ENCODE measurements at places on chromosomes 13 and 19.
A peak's percentile ranks its signal among the peaks of the same experiment; 100 is the strongest.

GRCh38 chr13:67961331-67961730 lies 731.2 kb upstream of the PCDH9 start:
- DNase-seq = no peak

- DNase-seq = peak; percentile 74
Measured at GRCh38 chr19:49889687-49890348, 6.9 kb downstream of the IL4I1 start.

- DNase-seq = peak; percentile 22
Measured at GRCh38 chr19:4067396-4068046, 822 bp upstream of the ZBTB7A start.

- peak; percentile 61 for DNase-seq
Measured at GRCh38 chr13:51342706-51343105, 3.2 kb downstream of the SERPINE3 start.

GRCh38 chr13:21069561-21070004 lies 8.2 kb upstream of the LATS2 start:
- peak; percentile 97 for DNase-seq

GRCh38 chr13:101210774-101211173 lies 205.5 kb downstream of the NALCN start:
- peak; percentile 40 for DNase-seq

GRCh38 chr13:96994017-96994857 lies at the start of gene OXGR1:
TSS of gene OXGR1 (minus strand) at chr13:96994476. CDS start at chr13:96987759, 6,717 bp downstream.
- DNase-seq = no peak

- DNase-seq = peak; percentile 68
Measured at GRCh38 chr13:66574606-66575005, 655.5 kb downstream of the PCDH9 start.

- no peak for DNase-seq
Measured at GRCh38 chr19:38433268-38433733, at the start of gene RYR1. TSS of gene RYR1 (plus strand) at chr19:38433691. CDS start at chr19:38433830, 139 bp downstream.

- DNase-seq = peak; percentile 10
Measured at GRCh38 chr19:46546194-46546896, 50.7 kb upstream of the PNMA8B start.

- no peak for DNase-seq
Measured at GRCh38 chr13:97280478-97280877, 58.3 kb downstream of the MBNL2 start.

DNA sequence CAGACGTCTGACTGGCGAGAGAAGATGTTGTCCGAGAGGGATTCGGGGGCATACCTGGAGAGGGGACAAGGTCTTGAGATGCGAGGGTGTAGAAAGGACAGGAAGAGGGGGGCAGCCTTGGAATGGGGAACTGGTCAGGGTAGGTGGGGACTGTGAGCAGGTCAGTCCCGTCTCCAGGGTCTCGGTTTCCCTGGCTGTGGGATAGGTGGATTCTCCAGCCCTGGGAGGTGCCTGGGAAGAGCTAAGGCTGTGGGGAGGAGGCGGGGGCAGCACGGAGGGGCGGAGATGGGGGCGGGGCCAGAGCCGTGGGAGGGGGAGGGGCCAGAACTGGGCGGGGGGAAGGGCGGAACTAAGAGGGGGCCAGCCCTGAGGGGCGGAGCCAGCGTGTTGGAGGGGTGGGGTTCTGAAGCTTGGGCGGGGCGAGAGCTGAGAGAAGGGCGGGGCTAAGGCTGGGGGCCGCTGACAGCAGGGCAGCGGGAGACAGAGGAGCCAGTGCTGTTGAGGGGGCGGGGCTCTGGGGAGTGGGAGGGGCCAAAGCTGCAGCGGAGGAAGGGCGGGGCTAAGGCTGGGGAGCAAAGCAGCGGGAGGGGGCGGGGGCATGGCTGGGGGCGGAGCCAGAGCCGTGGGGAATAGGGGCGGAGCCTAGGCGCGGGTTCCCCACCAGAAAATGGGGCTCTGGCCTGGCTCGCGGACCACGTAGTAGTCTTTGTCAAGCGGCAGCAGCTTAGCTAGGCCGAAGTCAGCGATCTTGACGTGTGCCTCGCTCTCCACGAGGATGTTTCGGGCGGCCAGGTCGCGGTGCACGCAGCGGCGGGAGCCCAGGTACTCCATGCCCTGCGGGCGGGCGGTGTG lies 9.5 kb upstream of the INSL3 start:
- peak; percentile 82 for DNase-seq

DNA sequence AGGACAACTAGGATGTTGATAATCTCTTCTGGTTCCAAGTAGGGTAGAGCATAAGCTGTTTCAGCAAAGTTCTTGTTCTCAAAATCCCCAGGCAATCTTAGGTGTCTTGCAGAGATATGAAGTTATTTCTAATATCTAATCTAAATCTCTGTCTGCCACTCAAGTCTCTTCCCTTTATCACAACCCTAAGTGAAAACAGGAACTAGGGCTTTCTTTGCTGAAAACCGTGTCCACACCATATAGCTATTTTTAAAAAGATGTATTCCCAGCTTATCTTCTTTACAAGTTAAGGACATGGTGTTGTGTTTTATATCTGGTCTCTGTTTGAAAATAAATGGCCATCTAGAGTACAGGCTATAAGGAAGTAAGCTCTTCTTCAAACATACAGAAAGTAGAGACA lies 11.3 kb upstream of the RNASEH2B start:
- no peak for DNase-seq

DNA sequence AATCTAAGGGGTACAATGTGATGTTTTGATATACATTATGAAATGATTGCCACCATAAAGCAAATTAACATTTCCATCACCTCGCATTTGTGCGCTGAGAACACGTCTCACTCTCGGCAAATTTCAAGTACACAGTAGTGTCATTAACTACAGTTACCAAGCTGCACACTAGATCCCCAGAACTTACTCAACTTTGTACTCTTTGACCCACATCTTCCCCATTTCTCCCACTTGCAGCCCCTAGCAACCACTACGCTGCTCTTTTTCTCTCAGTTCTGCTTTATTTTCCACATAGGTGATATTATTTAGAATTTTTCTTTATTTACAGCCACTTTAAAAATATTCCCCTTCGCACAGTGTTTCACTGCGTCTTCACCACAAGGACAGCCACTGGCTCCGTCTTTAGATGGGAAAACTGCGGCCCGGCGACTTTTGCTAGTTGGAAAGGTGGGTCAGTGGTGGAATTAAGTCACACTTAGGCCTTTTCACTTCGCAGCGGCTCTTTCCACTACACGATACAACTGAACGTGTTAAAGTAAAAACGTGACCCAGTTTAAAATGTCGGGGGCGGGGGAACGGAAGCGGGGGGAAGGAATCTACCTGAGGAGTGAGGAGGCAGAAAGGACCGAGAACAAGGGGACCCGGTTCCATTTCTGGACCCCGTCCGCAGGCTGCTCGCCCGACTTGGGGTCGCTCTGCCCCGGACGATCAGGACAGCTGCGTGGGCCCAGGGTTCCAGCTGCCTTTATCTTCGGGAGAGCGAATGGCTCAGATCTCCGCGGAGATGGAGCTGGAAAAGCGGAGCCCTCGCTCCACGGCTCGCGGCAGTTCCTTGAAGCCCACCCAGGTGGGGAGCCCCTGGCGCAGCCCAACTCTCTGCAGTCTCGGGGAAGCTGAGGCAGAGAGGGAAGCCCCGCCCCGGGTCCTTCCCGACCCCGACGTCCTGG lies 486.1 kb downstream of the UQCRFS1 start:
- DNase-seq = no peak

GRCh38 chr19:52366414-52366824 lies 3.3 kb upstream of the ZNF880 start:
- no peak for DNase-seq

- DNase-seq = no peak
Measured at GRCh38 chr19:18029617-18030338, 21.8 kb downstream of the ARRDC2 start.

DNA sequence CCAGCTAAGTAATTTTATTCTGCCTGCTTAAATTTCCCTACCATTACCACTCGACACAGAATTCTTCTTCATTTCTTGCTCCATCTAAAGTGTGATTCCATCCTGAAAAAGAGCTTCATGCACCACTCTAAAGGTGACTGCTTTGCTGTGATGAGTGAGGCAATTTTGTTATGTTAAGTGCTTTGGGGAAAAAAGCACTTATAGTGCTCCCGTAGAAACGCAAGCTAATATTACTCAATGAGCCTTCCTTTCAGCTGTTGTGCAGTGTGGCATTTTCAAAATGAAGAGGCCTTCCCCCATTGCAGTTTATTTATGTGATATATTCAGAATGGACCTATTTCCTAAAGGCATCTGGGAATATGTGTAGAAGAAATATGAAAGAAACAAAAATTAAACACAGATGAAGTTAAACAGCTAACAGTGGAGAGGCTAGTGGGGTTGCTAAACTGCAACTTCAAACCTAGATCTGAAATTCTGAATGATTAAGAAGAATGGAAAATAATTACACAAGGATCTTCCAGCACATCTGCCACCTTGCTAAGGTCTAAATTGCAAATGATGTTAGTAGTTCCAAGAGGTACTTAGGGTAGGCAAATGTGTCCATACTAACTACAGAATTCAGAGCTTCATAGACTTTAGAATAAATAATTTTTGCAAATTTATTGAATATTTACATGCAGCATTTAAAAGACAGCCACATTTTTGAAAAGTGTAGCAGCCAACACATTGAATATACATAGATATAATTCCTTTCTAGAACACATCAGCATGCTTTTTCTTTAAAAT lies 211.7 kb downstream of the DCT start:
- no peak for DNase-seq

DNA sequence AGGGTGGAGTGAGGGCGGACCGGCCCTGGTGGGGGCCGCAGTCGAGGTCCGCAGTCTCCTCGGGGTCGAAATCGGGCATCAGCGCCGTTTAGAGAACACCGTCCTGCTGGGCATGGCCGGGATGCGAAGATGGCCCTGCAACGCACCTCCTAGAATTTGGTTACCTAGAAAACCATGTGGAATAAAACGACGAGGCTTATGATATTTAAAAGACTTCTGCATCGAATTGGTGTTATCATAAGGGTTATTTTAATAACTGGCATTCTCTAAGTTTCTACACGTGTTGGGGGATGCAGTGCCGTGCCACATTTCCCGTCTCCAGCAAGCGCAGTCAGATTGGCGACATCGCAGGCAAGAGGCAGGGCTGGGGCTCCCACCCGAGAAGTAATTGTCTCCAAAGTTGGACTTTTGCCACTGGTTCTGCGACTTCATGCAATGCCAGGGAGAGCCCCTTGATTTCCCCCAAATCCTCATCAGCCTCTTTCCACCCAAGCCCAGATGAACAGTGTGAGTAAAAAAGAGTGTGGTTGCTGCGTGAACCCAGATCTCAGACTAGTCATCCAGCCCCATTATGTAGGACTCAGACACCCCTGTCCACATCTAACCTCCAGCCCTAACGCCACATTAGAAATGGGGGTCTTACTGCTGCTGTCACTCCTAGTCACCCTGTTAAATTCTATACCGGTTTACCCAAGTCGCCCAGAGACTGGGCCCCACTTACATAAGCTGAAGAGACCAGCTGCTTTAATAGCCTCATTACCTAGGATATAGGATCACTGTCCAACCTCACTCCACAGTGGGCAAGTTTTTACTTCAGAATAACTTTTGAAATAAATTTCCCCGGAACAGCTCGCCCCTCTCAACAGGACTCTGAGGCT lies 571 bp upstream of the DHRS12 start:
- DNase-seq = no peak

DNA sequence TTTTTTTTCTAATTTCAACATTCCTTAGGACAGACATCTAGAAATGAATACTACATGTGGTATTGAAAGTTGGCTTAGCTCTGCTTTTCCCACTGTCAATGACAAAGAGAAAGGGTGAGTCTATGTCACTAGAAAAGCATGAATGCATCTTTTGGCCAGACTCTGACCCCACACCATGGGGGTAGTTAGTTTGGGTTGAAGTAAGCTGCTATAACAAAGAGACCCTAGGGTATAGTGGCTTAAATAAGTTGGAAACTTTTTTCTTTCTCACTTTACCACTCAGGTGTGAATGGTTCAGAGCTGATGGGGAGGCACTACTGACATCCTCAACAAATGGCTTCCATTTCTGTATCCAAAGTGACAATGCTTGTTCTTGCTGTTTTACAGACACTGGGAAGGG lies 161.5 kb downstream of the DLEU7 start:
- peak; percentile 50 for DNase-seq

DNA sequence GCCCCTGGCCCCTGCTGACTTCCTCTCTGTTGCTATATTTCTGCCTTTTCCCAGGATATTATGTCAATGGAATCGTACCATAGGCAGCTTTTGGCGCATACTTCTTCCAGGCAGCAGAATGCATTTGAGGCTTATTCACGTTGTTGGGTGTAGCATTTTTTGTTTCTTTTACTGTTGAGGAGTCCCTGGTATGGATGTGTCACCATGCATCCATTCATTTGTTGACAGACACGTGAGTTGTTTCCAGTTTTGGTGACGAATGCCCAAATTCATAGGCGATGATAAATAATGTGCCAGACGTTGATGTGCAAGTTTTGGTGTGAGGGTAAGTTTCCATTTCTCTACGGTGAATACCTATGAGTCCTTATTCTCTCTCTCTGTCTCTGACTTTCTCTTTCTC lies 5.0 kb downstream of the NFILZ start:
- peak; percentile 93 for DNase-seq

DNA sequence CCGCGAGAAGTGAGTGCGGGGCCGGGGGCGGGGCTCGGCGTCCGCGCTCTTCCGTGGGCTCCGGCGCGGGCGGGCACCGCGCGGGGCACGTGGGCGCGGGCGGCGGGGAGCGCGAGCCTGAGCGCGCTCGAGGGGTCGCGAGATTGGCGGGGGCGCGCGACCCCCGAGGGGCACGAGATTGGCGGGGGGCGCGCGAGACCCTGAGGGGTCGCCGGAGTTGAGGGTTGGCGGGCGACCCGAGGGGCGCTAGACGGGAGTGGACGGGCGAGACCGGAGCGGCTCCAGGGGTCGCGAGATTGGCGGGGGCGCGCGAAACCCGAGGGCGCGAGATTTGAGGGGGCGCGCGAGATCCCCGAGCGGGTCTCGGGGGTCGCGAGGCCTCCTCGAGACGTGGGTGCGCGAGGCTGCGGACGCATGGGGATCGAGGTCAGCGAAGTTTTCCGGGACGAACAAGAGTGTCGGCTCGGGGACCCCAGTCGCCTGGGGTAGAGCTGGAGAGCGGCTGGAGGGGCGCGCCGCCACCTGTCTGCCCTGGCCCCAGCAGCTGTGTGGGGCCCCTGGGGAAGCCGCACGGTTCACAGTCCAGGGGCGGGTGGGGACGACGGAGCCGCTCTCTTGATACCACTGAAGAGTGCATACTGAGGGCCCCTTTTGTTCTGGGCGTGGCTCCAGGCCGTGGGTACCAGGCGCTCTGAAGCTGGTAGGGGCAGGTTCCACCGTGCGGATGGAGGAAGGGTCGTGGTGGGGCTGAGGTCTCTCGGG lies 682 bp downstream of the SSBP4 start:
- no peak for DNase-seq

DNA sequence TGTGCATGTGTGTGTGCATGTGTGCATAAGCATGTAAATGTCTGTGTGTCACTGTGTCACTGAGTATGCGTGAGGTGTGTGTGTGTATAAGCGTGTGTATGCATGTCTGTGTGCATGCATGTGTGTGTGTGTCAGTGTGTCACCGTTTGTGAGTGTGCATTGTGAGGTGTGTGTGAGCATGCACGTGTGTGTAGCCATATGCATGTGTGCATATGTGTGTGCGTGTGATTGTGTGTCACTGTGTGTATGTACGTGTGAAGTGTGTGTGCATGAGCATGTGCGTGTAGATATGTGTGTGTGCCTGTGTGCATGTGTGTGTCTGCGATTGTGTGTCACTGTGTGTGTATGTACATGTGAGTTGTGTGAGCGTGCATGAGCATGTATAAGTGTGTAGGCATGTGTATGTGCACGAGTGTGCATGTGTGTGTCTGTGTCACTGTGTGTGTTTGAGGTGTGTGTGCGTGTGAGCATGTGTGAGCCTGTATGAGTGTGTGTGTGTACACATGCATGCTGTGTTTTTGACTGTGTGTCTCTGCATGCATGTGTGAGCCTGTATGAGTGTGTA lies 144.5 kb downstream of the NALCN start:
- no peak for DNase-seq

- DNase-seq = no peak
Measured at GRCh38 chr13:47166336-47166735, 269.5 kb upstream of the HTR2A start.
